Lower leg skin (tissue), 4 donors: ENCODE measurements at places on chromosomes 2 and 18. TPM values are rescaled to one million over a fixed set of nuclear protein-coding genes. Genes with fewer than 3 reads are reported as not detected.

The LMAN2L gene
- total RNA-seq = 17.2 TPM

DNA sequence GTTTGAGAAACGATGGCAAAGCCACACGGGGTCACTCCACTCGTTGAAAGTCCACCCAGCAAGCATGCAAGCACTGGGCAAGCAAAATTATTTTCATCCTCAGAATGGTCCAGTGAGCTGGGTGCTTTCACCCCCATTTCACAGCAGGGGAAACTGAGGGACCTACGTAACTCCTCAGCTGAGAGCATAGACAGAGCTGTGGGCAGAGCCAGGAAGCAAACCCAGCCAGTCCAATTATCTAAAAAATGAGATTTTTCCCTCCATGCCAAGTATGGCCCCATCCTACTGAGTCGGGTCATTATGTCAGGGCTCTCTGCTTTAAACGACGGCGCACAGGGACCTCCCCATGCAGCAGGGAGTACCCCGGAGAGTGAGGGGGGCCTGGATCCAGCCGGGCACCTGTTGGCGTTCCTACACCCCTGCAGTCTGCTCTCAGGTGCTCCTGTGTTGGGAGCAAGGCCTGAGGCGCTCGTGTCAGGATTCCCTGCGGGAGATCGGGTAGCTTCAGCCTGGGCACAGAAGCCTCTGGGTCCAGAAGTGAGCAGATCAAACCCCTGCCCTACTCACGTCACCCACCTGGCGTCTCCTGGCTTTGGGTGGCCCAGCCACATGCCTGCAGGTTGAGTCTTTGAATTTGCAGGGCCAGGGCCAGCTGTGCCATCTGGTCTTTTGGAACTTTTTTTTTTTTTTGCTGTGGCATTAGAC, 17.3 kb downstream of the TWIST2 start:
- DNase-seq = peak; percentile 83

DNA sequence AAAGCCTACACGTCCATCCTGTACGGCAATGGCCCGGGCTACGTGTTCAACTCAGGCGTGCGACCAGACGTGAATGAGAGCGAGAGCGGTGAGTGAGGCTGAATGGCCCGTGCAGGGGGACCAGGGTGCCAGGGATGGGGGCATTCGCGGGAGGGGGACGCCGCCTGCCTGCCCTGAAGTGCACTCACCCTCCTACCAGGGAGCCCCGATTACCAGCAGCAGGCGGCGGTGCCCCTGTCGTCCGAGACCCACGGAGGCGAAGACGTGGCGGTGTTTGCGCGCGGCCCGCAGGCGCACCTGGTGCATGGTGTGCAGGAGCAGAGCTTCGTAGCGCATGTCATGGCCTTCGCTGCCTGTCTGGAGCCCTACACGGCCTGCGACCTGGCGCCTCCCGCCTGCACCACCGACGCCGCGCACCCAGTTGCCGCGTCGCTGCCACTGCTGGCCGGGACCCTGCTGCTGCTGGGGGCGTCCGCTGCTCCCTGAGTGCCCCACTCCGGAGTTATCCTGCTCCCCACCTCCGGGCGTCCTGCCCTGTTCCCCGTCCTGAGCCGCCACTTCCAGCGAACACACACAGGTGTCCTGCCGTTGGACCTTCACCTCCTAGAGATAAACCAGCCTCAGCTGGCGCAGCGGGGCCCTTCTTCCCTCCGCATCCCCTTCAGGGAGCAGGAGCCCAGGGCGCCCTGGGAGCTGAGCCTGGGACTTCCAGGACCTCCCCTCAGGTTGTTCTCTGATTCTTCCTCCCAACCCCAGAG, 2.9 kb downstream of the ALPI start:
- DNase-seq = peak; percentile 80

GRCh38 chr2:129901754-129902415, 77.6 kb upstream of the RAB6C start:
- DNase-seq = no peak

The ATOH8 gene
- total RNA-seq = 38.9 TPM

DNA sequence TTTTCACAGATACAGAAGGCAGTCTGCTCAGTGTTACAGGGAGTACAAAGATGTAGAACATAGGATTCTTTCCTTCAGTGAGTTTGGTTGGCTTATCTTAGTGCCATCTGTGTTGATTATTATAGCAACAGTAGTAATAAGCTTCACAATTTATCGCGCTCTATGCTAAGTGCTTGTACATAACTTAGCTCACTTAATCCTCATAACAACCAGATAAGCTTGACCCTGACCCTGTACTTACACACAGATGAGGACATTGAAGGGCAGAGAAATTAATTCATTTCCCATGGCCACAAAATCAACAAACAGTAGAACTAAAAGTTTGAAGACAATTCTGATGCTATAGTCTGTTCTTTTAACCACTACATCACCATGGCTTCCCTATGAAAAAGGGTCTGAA, 121.8 kb downstream of the SPHKAP start:
- DNase-seq = no peak

GRCh38 chr18:72727776-72728175, 140.0 kb downstream of the NETO1 start:
- DNase-seq = no peak

The SH2D6 gene
- total RNA-seq = not detected

- peak; percentile 48 for DNase-seq
These were observed 42.4 kb downstream of the CYB5A start for GRCh38 chr18:74249181-74249968.

- no peak for DNase-seq
These were observed 99.8 kb downstream of the PTPN4 start for GRCh38 chr2:119859528-119859927.

The GPAT2 gene
- total RNA-seq = 3.6 TPM

DNA sequence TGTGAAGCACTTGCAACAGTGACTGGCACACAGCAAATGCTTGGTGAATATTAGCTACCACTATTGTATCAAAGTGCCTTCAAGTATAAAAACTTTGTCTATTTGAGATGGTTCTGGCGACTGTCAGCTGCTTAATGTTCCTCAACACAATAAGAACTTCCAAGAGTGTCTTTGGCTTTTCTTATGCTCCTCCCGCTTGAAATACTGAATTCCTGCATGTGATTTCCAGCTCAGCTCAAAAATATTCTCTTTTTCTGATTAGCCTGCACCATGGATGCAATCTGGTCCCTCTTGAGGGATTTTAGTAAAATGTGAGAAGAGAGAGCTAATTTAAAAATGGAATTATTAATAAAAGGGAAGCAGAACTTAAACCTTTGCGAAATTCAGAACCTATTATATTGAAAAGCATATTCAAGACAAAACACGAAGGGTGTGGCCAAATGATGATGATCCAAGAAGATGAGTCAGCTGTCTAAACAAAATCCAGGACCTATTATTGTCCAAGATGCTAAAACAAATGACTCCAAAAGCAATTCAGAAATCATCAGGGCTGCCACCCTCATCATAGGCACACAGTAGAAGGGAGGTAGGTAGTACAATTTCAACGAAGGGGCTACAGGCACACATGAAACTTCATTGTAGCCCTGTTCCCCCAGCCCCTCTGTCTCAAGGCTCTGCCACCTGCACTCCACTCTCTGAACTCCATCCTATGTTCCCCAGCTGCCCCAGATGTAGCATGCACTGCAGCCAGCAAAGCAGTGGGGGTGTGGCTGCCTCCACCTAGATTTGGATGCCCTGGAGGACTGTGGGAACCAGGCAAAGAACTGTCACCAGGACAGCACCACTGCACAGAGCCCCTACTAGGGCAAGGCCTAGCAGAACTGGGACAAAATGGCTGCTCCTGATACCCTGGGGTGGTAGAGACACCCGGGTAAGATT, 190.1 kb downstream of the ZNF385B start:
- DNase-seq = peak; percentile 30

DNA sequence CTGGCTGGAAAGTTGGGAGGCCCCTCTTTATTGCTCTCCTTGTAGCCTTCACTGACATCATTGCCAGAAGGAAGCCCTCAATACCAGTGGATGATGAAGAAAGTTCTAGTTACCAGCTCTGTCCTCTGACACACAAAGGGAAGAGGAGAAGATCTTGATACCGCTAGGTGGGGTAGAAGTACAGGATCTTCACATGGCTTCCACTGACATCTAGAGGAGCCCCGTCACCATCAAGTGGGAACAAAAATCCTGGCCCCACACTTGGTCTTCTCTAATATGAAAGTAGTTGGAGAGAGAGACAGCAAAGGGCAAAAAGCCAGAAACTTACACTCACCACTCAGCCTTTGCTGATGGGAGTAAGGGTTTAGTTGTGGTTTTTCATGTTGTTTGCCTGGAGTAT, 12.4 kb downstream of the XIRP2 start:
- DNase-seq = no peak

GRCh38 chr18:50011813-50012435, 183.0 kb downstream of the MYO5B start:
- no peak for DNase-seq

- peak; percentile 66 for DNase-seq
These were observed 156.4 kb downstream of the SMAD7 start for GRCh38 chr18:48794251-48794970.

The FER1L5 gene
- total RNA-seq = not detected

DNA sequence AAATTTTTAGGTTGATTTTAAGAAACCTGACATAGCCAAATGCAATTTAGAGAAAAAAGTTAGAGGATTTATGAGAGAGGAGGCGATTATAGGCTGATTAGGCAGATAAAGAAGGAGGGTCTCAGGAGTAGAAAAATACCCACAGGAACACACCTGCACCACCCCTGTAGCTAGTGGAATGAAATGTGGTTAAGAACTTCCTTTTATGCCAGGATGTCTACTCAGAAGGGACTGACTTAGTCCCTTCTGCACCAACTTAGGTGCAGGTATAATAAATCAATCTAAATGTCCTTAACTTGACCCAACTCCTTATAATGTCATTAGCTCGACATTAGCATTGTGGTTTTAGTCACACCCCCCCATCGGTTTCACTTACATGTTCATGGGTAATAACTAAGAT, 1274.5 kb upstream of the TMEFF2 start:
- DNase-seq = no peak

The TEKT4 gene
- total RNA-seq = not detected

DNA sequence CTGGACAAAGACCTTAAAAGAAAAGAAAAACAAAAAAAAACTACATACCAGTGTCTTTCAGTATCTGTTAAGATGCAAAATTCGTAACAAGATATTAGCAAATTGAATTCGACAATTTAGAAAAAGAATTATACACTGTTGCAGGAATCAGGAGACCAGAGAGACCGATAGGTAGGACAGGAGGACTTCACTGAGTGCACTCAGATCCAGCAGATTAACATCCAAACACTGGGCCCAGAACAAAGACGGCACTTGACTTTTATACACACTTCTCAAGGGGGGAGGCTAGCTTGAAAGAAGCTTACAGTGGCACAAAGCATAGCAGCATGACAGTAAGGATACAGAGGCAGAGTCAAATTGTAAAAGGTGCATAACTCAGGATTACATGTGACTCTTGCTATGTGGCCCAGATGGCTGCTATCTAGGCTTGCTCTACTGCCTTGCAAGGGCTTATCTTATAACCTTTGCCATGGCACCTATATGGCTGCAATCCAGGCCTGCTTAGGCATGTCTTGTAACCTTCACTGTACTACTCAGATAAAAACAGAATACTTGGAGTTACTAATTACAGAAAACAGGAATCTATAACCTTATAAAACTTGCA, 507.3 kb upstream of the LRRTM4 start:
- DNase-seq = no peak

- DNase-seq = no peak
These were observed 22.4 kb downstream of the ARL6IP6 start for GRCh38 chr2:152740743-152741328.

- DNase-seq = no peak
These were observed 77.0 kb upstream of the ZNF532 start for GRCh38 chr18:58787536-58788149.

GRCh38 chr2:6955511-6956136, 38.4 kb downstream of the RNF144A start:
- no peak for DNase-seq

- no peak for DNase-seq
These were observed 172.7 kb upstream of the SMAD7 start for GRCh38 chr18:49123431-49123830.

DNA sequence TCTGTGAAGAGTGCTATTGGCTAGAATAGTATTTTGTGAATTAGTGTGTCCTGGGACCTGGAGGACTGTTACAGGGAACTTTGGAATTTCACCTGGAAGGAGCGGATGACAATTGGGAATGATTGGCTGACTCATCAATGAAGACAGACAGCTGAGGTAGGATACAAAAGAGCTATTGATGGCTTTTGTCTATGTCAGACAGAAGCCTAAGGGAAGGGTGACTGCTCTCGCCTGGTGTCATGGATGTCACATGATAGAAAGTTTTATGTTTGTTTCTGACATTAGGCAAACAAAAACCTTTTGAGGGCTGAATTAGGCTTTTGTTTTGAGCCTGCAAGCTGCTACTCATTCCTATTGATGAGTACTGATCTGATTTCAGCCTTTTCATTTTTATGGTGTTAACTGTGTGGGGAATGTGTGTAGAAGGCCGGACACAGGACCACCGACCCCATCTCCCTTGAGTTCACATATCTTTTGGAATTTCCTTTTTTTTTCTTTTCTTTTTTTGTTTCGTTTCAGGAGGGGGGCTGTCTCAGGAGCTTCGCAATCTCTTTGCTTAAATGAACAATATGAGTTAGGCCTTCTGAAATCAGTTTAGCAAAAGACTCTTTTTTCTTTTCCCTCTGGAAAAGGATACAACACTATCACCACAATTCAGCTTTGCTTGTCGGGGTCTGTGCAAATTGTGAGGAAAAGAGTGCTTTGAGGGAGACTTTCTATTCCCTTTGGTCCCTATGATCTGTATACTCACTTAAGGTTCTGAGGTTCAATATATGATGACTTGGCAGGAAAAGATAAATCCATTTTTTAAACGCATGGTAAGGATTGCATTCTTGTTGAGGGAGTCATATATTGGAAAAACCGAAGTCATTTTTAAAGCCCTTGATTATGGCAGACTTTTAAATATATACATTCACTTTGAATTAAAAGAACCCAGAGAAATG, 207.9 kb upstream of the FIGN start:
- no peak for DNase-seq

DNA sequence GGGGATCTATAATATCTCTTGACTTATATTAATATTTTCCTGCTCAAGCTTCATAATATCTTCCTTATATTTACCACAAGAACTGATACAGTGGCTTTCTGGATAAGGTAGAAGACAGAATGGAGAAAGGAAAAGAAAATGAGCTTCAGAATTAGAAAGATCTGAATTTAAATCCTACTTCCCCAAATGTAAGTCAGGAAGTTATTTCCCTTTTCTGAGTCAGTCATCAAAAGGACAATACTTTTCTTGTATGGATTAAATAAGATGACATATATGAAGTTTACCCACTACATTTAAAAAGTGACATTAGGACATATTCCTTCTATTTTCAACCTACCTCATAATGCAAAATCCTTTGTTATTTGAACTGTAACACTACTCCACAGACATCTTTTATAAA, 19.0 kb downstream of the KRCC1 start:
- no peak for DNase-seq

The TMEM37 gene
- 8.7 TPM for total RNA-seq

DNA sequence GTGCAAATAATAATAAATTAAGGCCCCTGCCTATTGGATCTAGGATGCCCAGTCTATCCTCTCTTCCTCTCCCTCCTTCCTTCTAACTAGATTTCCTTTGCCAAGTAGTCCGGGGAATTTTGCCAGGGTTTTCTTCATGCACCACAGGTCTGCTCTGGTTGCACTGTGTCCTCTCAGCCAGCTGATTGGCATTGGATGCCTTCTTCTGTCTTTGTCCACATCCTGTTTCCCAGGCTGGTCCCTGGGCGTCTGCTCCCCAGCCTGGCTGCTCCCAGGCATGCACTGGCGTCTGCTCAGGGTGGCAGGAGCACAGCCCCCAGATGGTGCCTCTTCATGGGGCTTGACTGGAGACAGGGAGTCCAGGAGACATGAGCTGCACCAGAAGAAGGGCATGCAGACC, 66.4 kb downstream of the GALR1 start:
- DNase-seq = no peak
